Neural cell (in vitro differentiated cells): ENCODE measurements at places on chromosomes 7 and 10. TPM values are rescaled to one million over a fixed set of nuclear protein-coding genes. Genes with fewer than 3 reads are reported as not detected.

Gene SLC35G1
- polyA plus RNA-seq: 3.3 and 3.5 TPM in 2 replicates

Gene PON1
- 0.25 TPM in 1 of 2 replicates, not detected in the other for polyA plus RNA-seq

Gene TCAF1
- 172 and 182 TPM in 2 replicates for polyA plus RNA-seq

Gene DTX2
- 2.3 and 2.4 TPM in 2 replicates for polyA plus RNA-seq

Gene NPFFR1
- polyA plus RNA-seq: 0.07 TPM in 1 of 2 replicates, not detected in the other

Gene SEC61G
- 1,191 and 2,117 TPM in 2 replicates for polyA plus RNA-seq

Gene PON3
- polyA plus RNA-seq: not detected in 2 replicates

Gene ZCWPW1
- 3.1 and 6.8 TPM in 2 replicates for polyA plus RNA-seq

Gene OR2A42
- polyA plus RNA-seq: not detected in 2 replicates

Gene C10orf67
- polyA plus RNA-seq: 0.48 and 3.8 TPM in 2 replicates

Gene CPED1
- polyA plus RNA-seq: not detected in 2 replicates

Gene GRID1
- polyA plus RNA-seq: 7.3 and 10.4 TPM in 2 replicates
